Stimulated activated CD8-positive, alpha-beta memory T cell treated with anti-CD3 and anti-CD28 coated beads, Interleukin-4, amount 100 ng/mL, for 4 hours (primary cell): ENCODE measurements at places on chromosomes 16 and 17.

DNA sequence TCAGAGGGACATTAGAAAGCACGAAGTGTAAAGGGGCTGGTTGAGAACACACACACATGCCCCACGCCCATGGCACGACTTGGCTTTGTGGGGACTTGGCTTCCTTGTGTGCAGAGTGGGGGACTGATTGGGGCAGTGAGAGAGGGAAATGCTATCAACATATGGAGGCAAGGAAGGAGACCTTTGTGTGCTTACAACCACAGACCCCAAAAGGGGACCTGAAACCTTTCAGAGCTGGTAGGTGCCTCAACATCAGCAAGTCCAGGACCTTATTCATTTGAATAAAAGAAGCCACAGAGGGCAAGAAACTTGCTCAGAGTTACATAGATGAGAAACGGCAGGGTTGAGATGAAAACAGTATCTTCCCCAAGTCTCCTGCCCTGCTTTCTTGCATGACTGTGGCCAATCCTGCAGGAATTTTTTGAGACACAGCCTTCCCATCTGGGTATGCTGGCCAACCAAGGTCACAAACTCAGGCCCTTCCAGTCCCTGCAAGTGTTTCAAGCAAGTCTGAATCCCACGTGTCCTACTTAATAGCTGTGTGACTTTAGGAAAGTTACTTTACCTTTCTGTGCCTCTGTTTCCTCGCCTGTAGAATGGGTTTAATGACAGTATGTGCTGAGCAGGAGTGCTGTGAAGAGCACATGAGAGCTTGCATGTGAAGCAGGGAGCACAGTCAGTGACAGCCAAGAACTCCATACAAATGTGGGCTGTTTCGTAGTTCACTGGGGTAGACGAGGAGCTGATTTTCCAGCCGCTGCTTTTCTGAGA is 26.2 kb downstream of the C16orf78 start:
- no peak for DNase-seq

DNA sequence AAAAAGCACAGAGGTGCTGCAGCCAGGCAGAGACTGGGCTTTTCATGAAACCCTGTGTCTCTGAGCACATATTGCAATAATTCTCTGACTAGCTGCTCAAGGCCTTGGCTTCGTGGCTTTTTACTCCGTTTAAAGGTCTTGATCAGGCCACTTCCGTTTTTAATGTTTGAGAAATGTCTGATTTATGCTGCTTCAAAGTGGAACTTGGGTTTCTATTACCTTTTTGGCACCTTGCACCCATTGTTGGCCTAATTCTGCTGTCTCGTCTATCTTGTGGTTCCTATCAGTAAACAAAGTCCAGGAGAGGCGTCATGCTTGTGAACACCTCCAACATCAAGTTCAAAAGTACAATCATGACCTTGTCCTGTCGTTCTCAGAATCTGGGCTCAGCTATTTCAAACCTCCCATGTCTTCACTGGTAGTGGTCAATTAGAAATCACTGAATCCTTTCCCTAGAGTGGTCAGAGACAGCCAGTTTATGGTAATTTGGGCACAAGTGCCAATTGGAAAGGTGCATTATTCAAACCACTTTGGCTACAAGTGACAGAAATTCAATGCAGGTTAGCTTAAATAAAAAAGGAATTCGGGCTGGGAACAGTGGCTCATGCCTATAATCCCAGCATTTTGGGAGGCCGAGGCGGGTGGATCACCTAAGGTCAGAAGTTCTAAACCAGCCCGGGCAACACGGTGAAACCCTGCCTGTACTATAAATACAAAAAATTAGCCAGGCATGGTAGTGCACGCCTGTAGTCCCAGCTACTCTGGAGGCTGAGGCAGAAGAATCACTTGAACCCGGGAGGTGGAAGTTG is 33.3 kb upstream of the METTL9 start:
- no peak for DNase-seq

DNA sequence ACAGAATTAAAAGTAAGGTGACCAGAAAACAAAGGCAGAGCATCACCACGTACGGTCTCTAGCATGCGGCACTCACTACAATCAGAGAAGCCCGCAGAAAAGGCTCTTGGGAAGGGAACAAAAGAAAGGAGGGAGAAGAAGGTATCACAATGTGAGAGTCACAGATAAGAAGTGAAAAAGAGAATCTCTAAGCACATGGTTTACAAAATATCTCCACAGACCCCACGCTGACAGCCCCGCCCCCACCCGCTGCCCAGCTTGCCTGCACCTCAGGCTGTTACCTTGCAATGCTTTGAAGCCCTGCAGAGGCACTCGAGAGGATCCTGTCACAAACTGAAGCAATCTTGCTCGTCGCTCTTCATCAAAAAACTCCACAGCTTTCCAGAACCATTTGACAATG is 40.5 kb downstream of the CEP95 start:
- DNase-seq = no peak

DNA sequence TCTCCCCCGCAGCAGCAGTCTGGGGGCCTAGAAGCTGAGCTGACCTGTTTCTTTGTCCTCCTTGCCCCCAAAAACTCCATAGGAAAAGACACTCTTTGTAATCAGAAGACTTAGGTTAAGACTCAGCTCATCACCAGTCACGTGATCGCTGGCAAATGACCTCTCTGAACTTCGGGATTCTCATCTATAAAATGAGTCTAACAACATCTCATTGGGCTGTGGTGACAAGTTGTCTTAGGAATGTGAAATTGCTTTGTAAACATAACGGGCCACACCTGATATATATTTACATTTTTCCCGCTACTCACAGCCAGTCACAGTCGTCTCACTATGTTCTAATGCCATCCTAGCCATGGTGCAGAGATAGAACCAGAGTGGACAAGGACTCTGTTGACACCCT is 86.0 kb upstream of the LHX1 start:
- no peak for DNase-seq

GRCh38 chr17:3972931-3973330 is 8.7 kb upstream of the ATP2A3 start:
- DNase-seq = no peak

DNA sequence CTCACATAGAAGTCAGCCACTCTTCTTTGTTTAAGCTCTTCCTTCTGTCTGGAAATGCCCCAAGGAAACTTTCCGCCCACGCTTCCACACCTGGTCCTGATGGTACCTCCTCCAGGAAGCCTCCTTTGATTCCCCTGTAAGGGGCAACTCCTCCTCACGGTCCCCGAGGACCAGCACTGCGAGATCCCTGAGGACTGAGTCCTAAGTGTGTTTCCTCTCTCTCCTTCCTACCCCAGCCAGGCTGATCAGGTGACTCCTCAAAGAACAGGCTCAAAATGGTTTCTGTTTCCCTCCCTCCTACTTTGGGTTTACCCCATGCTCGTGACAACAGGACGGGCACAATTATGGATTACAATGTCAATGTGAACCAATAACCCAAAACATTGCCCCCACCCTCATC is 63.0 kb upstream of the MED9 start:
- no peak for DNase-seq
